T-helper 22 cell (primary cell): ENCODE measurements at places on chromosomes 4 and X.

GRCh38 chr4:71992571-71993312 lies 39.1 kb upstream of the NPFFR2 start:
- no peak for DNase-seq

DNA sequence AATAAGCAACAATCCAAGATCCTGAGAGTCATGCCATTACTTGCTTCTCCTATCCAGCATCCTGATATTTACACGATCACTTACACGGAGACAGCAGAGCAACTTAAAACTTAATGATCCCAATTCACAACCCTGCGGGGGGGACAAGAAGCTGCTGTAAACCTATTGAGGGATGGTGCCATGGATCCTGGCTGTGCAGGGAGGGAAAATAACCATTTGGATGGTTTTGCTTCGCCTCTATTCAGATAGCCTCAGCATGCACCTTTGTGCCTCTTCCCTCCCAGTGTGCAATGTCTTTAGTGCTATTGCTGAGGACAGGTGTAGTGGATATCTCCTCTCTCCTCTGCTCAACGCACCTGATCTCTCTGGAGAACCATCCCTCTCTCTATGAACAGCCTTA lies 89.7 kb upstream of the PPARGC1A start:
- no peak for DNase-seq

DNA sequence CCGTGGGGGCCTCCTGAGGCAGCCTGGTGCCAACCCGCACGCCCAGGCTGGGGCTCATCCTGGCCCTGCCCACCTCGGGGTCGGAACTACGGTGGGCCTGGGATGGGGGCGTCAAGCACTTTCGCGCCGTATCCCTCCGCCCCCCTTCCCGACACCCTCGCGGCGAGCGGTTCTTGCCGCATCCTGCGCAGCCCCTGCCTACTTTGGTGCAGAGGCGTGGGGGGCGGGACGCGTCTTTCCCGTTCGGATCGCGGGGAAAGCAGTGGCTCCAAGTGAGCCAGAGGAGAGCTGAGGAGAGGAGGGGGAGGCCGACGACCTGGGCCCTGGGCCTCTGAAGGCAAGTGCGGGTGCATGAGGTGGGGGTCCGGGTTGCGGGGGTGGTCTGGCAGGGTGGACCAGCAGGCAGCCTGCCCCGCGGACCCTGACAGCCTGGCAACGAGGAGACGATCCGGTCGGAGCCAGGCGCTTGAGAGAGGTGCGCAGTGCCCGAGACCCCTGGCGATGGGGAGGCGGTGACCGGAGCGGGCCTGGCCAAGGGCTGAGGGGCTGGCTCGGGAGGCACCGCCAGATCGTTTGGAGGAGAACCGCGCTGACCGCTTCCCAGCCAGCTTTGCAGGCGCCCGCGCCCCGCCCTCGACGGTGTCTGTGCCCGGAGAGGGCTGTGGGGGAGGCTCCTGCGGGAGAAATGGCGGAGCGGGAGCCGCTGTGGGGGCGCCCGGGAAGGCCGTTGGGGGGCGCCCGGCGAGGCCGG lies at the start of gene GPRASP2:
Gene GPRASP2, plus strand, starts transcription at position 233 of the 751 bp plus-strand sequence. CDS start 2,422 bp downstream, outside the sequence.
- DNase-seq: peak; percentile 11

GRCh38 chr4:139458999-139459398 lies 5.1 kb downstream of the RAB33B start:
- no peak for DNase-seq

- no peak for DNase-seq
Measured at GRCh38 chrX:32598707-32599106, 612.6 kb downstream of the DMD start.

DNA sequence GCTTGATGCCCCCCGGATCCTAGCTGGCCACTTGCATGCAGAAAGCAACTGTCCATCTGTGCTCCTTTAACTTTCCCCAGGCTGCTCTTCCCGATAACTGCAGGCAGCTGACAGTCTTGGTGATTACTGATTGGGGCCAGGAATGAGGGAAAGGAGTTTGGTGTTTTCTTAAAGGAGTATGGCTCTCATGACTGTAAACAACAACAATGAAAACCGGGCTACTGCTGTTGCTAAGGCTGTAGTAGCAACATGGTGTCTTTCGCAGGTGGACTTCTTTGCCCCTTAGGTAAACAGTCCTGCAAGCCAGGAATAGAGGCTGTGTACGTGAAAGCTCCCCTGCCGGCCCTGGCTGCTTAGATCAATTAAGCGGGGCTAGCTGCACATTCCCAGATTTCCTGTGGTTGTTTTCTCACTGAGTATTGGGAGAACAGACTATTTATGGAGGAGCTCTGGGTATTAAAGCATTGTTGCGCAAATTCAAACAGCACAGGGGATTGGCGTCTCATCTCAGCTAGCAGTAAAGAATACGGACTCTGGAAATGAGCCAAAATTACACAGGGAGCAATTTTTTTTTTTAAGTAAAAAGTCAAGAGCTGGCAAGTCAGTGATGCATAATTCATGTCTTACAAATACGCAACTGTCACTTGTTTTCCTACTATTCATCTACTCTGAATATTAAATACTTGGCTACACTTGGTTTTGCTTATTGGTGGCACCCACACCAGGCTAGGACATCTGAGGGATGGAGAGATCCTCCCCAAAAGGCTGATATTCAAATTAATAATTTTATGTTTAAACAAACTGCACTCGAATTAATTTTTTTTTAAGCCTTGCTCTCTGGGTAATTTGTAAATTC lies 61.6 kb upstream of the NAP1L5 start:
- DNase-seq: no peak

- no peak for DNase-seq
Measured at GRCh38 chr4:139243448-139244365, 36.3 kb downstream of the MGARP start.

GRCh38 chr4:185831125-185831815 lies 19.3 kb upstream of the SORBS2 start:
- DNase-seq: no peak

- DNase-seq: no peak
Measured at GRCh38 chr4:6734165-6734786, 18.3 kb downstream of the BLOC1S4 start.

DNA sequence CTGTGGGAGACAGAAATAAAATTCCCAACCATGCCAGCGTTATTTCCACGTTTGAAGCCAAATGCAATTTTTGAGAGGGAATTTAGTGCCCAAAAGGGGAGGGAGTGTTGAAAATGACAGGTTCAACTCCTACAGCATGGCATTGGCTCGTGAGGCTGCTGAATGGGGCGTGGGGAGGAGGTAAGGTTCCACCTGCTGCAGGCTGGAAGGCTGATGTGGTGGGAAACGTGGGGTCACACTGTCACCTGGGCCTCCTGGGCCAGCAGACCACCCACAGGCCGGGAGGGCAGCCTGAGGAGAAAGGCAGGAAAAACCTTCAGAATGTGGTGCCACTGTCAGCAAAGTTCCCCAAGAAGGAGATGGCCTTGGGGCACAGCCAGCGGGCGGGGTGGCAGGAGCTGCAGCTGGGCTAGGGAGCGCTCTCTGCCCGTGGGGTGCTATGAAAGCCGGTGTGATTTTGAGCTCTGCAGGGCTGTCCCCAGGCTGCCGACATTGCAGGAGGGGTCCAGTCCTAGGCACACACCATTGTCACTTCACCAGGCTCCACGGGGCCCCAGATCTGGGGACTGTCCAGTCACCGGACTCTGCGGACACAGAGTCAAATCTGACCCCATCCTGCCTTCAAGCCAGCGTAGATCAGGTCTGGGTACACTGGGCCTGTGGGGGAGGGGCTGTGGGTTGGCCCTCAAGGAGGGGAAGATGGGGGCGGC lies 19.6 kb downstream of the MSANTD1 start:
- no peak for DNase-seq

DNA sequence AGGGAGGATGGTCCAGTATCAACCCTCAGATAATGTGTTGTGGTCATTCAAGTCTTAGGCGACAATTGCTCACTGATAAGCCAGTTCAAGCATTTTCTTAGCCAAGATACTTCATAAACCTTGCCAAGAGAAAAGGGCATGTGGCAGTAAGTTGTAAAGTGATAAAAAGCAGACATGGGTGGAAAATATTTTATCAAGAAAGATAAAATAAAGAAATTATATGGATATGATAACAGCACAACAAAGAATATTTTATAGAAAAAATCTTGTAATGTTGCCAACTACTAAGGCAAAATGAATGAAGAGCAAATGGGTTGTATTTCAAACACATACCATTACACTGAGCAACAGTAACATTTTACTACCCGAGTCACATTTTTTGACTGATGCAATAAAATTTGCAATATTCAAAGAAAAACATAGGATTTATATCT lies 217.4 kb upstream of the PITX2 start:
- no peak for DNase-seq

DNA sequence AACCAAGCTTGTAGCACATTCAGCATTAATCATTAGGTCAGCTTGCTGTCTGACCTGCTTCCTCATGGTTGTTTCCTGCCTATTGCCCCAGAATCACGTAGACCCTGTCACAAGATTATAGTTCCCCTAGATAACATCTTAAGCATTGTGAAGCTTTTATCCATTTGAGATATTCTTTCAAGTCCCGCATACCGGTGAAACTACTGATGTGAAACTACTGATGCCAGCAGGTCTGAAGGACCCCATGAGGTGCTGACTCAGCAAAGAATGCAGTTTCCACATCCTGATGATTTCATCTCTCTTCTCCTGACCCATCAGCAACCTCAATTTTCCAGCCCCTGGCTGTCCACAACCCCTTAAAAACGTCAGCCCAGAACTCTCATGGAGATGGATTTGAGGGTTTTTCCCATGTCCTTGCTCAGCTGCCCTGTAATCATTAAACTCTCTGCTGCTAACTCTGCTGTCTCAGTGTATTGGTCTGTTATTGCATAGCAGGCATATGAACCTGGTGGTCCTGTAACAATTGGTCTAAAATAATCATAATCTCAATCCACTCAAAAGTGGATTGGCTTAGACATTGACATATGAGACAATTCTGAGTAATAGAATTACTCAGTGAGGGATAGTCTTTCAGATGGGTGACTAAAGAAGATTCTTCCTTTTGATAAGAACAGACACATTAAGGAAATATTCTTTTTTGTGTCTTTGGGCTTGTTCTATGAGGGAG lies 26.3 kb upstream of the UBA6 start:
- DNase-seq: no peak

DNA sequence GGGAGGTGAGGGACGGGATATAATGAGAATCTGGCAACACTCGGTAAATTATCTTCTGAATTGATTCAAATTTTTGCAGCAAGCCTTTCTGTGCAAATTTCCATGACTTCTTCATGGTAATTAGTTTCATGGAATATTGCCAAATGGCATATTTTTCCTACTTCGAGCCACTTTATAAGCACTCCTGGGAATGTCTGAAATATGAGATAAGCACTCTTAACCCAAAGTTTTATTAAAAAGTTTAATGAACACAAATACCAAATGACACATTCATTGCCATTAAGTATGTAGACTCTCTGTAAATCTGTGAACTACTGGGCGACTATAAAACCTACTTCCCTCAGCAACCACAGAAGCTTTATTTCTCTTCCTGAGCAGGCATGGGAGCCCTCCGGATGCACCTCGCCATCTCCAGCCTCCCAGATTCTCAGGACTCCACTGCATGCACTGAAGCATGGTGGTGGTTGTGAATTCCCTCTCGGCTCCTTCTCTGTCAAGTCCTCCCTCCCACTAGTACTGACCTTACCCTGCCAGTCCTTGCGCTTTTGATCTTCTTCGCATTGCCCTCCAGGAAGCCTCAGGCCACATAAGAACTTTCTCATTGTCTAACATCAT lies 154.4 kb upstream of the RPL34 start:
- DNase-seq: no peak

DNA sequence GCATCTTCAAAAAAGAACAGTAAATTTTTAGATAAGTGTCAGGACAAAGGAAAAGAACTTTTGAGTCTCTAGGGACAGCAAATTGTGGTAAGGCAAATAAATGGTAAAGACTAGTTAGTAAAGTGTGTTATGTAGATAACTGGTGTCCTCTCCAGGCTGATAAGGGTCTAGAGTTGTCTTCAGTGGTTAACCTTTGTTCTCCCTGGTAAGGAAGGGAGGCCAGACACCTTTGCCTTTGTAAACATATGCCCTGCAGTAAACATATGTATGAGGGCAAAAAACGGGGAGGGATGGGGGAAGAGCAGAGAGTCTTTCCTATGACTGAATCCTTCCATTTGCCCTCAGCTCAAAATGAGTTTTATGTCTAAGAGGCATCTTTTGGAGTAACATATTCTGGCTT lies 384.6 kb downstream of the HNRNPD start:
- DNase-seq: no peak

- no peak for DNase-seq
Measured at GRCh38 chr4:10016169-10016568, 5.1 kb downstream of the SLC2A9 start.

DNA sequence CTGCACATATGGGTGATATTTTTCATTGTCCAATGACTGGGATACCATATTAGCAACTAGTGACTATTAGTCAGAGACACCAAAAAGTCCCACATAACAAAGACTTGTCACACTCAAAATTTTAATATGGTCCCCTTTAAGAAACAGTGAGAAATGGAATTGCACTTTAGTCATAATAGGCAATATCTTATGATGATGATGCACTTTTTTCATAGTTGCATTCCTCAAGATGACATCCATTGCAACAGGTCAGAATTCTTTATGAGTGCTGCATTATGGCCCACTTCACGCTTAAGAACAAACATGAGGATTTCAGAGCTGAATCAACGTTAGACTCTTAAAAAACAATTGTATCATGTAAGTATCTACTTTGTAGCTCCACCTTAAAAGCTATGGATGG lies 608.4 kb upstream of the HTR2C start:
- DNase-seq: no peak

GRCh38 chrX:41335198-41335957 lies 1.4 kb downstream of the DDX3X start:
- DNase-seq: no peak

DNA sequence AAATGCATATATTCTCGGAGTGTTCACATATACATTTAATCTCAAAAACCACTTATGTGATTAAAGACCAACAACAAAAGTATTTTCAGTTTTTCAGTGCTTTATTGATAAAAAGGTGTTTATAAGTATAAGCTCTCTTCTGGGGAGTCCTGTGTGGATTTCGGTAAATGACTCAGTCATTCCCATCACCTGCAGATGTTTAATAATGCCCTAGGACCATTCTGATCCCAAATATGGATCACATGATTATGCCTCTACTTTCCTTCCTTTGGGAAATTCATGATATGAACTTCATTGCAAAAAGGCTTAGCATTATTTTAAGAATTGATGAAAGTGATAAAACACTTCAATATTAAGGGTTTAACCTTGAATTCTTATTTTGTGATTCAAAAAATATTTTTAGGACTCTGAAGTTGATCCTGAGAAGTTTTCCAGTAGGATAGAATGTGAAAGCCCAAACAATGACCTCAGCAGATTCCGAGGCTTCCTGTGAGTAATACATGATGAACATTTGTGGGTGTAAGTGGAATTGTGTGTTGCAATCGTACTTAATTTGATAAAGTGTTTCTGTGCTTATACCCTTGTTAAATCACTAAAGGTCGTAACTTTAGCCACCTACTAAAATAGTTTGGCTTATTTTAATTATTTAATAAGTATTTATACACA lies 40.2 kb downstream of the ATP10D start:
- no peak for DNase-seq
